ENCODE measurements at places on chromosomes 2 and 18. TPM values are rescaled to one million over a fixed set of nuclear protein-coding genes. Genes with fewer than 3 reads are reported as not detected.

Gene ALPP
- polyA plus RNA-seq = not detected

Gene LAMA1
- 0.41 TPM for polyA plus RNA-seq

Gene NETO1
- not detected for polyA plus RNA-seq

Gene ZC3H6
- polyA plus RNA-seq = 2.3 TPM

Gene IGFBP5
- polyA plus RNA-seq = 123 TPM

Gene ESPNL
- polyA plus RNA-seq = not detected

Gene SGPP2
- 1.6 TPM for polyA plus RNA-seq

Gene KATNAL2
- polyA plus RNA-seq = 1.6 TPM

Gene C2orf78
- polyA plus RNA-seq = not detected

Gene KIAA2012
- polyA plus RNA-seq = not detected

Gene ICOS
- 0.10 TPM for polyA plus RNA-seq

Gene SH3RF3
- 3.1 TPM for polyA plus RNA-seq

Gene LTBP1
- polyA plus RNA-seq = 539 TPM

Gene RESP18
- not detected for polyA plus RNA-seq

Gene RNASEH1
- 19.5 TPM for polyA plus RNA-seq

Gene DCC
- not detected for polyA plus RNA-seq

Gene UBR3
- polyA plus RNA-seq = 23.8 TPM

Gene COX5B
- 286 TPM for polyA plus RNA-seq

Gene OSR1
- 13.1 TPM for polyA plus RNA-seq

Gene CAPN13
- not detected for polyA plus RNA-seq

Gene SFT2D3
- polyA plus RNA-seq = 4.2 TPM

Gene TUBA4B
- polyA plus RNA-seq = 0.28 TPM

Gene VWC2L
- polyA plus RNA-seq = not detected

Gene FOSL2
- 33.2 TPM for polyA plus RNA-seq

Gene RAB3GAP1
- polyA plus RNA-seq = 36.8 TPM

Gene KCNG3
- polyA plus RNA-seq = not detected

Gene PLEKHH2
- polyA plus RNA-seq = 2.9 TPM

Gene C2orf15
- polyA plus RNA-seq = 0.75 TPM

Gene GKN1
- polyA plus RNA-seq = 5.1 TPM

Gene ANKRD30BL
- polyA plus RNA-seq = not detected

Gene CRACDL
- 6.4 TPM for polyA plus RNA-seq

Gene ASXL3
- 0.38 TPM for polyA plus RNA-seq

Gene FABP1
- 2,211 TPM for polyA plus RNA-seq

Gene IL1RN
- 11.6 TPM for polyA plus RNA-seq

Gene LOXL3
- polyA plus RNA-seq = 16.9 TPM

Gene ASB3
- 11.3 TPM for polyA plus RNA-seq

Gene CHPF
- 20.0 TPM for polyA plus RNA-seq

All from aorta (tissue), 5 donors.